ENCODE measurements at places on chromosomes 3 and 15. TPM values are rescaled to one million over a fixed set of nuclear protein-coding genes. Genes with fewer than 3 reads are reported as not detected.
A peak's percentile ranks its signal among the peaks of the same experiment; 100 is the strongest.

- no peak for DNase-seq
These were observed 55.0 kb downstream of the CFAP20DC start for GRCh38 chr3:58994746-58995330.

DNA sequence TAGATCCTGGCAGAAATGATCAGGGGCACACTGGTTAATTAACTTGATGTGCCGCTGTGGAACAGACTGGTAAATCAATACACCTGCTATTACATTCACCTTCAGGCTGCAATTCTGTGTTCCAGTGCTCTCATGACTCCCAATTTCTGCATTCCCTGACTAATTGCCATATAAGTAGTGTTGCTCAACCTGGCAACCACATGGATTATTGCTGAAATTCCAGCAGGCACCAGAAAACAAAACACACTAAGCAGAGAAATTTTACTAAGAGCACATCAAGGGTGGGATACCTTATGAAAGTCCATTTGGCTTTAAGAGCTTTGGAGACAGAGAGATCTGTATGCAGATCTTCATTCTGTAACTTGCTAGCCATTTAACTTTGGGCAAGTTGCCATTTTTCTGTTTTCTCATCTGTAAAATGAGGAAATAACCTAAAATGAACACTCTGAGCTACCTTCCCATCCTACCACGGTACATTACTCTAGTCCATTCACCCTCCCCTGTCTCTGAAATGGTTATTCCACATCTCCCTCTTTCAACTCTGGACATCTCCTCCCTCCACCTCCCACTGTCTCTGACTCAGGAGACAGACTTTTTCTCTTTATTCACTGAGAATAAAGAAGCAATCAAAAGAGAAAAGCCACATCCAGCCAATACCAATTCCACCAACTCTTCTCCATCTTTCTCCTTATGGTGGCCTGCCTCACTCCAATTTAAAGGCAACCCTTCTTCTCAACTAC lies 54.6 kb downstream of the STAC start:
- DNase-seq, result no peak

- no peak for DNase-seq
These were observed 8.5 kb downstream of the TBC1D2B start for GRCh38 chr15:78069052-78069414.

DNA sequence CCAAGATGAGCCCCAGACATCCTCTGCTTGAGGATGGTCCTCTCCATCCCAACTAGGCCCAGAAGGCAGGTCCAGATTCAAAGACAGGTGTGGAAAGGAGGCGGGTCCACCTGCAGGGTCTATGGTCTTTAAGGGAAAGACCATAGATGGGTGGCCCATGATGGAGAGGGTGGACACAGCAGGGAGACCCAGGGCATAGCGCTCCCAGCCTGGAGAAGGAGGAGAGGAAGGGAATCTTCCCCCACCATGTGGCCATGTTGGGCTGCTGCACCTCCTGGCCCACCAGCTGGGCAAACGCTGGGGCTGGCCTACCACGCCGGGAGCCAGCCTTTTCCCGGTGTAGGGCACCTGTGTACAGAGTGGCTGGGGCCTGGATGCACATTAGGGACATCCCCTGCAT lies 265.2 kb upstream of the TLE3 start:
- DNase-seq, result peak; percentile 77

- no peak for DNase-seq
These were observed 22.5 kb upstream of the THBS1 start for GRCh38 chr15:39558421-39558820.

DNA sequence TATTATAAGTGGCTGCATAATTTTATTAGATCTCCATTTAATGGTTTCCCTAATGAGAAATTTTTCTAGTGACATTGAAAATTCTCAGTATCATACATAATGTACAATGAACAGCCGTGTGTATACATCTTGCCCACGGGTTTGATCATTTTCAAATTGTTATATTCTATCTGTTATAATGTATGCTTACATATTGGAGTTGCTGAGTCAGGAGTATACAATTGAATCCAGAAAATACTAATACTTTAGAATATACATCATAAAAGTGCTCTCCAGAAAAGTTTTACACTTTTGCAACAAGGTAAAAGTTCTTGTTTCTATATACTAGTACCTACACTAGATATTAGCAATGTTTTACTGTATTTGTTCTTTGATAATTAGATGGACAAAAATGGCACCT lies 82.8 kb downstream of the SPATA16 start:
- DNase-seq, result no peak

- no peak for DNase-seq
These were observed 66.0 kb downstream of the SPTSSB start for GRCh38 chr3:161305095-161305991.

GRCh38 chr3:194730365-194730764 lies 44.7 kb downstream of the FAM43A start:
- no peak for DNase-seq

- DNase-seq, result no peak
These were observed 201.1 kb upstream of the BHLHE40 start for GRCh38 chr3:4778119-4778518.

DNA sequence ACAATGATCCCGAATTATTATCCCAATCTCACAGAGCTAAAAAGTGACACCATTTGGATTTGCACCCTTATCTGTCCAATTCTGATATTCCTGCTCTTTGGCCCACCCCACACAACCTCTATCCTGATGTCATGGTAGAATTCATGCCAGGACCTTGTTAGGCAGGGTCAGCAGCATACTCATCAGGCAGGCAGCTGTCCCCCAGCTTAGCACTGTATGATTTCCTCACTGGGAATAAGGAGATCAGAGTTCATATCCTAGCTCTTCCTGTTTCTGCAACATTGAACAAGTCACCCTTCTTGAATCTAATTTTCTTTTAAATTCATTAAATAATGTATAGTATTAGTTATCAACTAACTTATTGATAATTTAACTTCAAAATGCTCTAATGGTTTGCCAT lies 12.0 kb upstream of the C3orf80 start:
- no peak for DNase-seq

The DHFR2 gene
- total RNA-seq, result 7.1 TPM

The SLC9A9 gene
- total RNA-seq, result 20.5 TPM

The TTLL13 gene
- total RNA-seq, result not detected

The ECE2 gene
- total RNA-seq, result not detected

All from posterior vena cava (tissue), 2 donors.